ENCODE measurements at places on chromosomes 6 and 20.

DNA sequence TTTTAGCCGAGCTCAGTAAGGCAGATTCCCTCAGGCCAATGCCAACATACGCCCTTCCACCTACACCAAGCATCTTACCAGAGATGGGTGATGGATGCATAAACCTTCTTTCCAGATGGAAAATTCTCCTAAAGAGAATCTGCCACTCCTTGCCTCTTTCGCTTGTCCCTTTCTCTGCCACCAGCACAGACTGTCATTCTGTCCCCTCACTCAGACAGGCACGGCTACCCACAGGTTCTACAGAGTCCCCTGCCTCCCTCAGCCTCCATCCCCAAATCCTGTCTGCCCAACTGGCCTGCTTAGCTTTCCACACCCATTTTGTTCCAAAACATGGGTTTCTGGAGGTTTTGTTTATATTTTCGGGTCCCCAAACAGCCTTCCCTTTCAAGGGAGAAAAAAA, 12.7 kb upstream of the FOXF2 start:
- no peak for DNase-seq

DNA sequence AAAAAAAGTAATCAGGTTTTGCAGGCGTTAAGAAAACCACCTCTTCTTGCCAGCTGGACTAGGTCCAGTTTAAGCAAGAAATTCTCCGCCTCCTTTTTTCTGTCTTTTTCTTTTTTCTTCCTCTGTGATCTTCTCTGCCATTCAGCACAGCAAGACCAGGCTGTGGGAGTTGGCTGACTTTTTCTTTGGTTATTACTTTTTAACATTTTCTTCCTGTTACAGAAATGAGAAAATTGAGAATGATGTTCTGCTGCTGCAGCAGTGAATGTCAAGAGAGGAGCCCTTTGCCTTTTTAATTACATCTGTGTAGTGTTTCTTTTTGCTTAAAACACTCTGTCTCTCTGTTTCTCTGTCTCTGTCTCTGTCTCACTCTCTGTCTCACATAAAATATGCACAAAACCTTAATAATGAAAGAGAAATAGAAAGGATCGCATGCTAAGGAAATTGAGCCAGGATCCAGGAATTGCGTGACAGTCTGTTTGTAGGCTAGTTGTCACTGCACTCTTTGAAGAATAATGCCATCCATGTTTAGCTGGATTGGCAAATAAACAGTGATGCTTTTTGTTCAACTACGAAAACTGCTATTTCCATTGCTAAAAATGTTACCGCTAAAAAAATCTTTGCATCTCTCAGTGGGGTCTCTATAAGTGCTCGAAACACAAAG, 103.2 kb upstream of the SUPT3H start:
- peak; percentile 54 for DNase-seq

- DNase-seq: no peak
Measured at GRCh38 chr6:154345811-154346210, 10.8 kb downstream of the IPCEF1 start.

DNA sequence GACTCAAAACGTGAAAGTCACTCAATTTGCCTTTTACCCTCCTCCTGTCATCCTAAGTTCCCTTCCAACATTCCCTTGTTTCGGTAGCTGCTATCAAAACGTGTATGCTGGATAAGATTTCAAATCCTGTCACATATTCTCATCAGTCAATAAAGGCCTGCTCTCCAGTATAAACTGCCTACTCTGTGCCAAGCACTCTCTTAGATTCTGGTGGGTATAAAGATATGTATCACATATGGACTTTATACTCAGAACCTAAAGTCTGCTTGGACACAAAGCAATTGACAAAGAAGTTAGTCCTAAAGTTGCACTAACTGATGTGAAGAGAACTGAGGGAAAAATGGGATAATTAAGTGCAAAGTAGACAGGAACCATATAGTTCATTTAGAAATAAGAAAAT, 476.6 kb upstream of the MARCKS start:
- no peak for DNase-seq

- no peak for DNase-seq
Measured at GRCh38 chr6:80636689-80637088, 530.2 kb downstream of the BCKDHB start.

DNA sequence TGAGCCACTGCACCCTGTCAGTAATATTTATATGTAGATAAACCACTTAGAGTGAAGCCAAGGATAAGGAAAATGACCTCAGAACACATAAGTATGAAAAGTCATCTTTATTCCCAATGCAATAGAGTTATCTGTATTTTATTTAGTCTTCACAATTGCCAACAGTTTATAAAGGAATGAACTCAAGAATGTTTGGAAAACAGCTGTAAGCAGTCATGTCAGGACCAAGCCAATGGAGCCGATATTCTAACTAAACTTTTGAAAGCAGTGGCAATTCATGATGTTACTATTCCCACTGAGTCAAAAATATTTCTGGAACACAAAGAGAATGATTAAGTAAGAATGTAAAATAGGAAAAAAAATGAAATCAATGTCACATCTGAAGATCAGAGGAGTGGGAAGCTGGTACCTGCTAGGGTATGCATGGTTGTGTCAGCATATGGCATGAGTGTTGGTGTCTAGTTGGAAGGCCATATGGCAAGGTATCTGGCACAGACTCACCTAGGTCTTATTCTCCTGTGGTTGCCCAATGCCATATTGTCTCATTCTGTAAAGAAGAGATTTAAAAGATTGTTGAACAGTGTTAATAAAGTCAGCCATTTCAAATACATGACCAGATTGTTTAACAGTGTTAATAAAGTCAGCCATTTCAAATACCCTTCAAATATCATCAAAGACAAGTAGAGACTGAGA, 118.2 kb downstream of the ADAT2 start:
- no peak for DNase-seq

GRCh38 chr6:1708122-1708521, 98.4 kb downstream of the FOXC1 start:
- DNase-seq: no peak

DNA sequence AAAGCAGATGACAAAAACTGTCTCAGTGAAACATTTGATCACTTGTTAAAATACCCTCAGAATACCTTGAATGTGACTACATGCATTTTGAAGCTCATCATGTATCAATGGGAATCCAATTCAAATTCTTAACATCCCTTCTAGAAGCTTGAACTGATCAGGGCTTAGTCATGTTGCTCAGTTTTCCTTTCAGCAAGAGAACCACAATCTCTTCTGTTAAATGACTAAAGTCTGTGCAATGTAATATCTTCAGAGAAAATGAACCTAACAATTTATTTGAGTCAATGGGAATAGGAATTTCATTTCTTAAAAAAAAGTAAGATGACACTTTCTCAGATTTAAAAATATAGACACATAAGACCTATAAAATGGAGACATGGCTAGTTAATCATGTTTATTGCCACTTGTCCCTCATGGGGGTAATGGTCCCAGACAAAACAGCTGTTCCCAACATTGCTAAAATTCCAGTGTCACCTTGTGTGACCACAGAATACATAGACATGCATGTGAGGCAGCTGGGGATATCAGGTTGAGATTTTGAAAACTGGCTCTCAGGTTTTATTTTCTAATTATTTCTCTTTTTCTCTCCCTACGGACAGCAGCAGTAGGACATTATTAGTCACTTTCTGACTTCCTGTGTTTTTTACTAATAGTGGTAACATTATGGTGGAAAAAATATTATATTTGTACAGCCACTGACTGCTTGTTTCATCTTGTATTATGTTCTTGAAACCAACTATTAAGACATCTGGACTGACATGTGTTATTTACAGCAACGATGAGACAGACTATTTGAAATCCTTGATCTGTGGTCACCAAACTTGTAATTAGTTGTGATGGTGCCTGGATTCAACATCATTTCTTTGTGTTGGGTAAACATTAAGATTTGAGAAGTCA, 192.5 kb downstream of the COL9A1 start:
- DNase-seq: no peak

GRCh38 chr6:30907758-30908591, at the start of gene GTF2H4:
TSS of gene GTF2H4 (plus strand) at chr6:30908207.
- peak; percentile 99 for DNase-seq

- no peak for DNase-seq
Measured at GRCh38 chr20:37362821-37363220, 16.9 kb downstream of the SRC start.

DNA sequence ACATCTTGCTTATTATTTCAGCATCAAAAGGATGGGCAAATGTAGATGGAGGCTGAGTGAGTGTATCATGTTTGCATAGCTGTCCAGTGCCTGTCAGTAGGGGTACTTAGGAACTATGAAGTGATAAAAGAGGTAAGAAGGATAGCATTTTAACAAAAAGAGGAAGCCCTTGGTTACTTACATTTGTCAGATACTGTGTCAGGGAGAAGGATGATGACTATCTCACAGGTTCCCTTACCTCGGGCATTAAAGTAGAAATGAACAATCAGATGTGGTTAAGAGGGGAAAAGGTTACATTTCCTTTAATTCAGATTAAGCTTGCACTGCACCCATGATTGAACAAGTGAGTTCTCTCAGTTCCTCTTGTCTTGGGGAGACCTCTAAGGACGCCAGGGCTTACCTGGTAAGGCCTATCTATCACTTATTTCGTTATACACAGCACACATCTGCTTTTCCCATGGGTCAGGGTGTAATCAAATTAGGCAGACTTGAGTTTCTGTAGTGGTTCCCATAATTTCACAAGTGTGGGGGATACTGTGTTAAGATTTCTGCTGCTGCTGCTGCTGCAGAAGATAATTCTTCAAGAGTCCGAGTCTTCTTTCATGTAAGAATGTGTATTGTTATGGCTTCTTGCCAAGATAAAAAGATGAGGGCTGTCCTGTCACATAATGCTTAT, 4.5 kb downstream of the FOXO3 start:
- DNase-seq: no peak

DNA sequence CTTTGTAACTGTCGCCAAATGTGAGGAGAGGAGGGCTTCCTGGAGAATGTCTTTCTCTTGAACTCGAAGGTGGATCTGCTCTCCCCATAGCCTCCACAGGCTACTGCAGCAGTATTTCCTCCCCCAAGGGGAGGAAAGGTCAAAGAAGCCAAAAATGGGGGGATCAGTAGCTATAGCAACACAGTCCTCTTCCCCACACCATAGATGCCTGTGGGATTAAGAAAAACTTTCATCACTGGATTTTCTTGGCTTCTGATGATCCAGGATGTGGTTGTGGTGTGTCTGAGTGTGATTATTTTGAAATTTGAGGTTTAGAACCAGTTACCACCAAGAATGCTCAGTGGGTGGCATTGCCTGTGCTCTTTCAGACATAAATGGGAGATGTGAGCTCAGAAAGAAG, 140.1 kb upstream of the SPACA1 start:
- no peak for DNase-seq

GRCh38 chr6:56699066-56699654, 56.5 kb upstream of the DST start:
- DNase-seq: peak; percentile 65

DNA sequence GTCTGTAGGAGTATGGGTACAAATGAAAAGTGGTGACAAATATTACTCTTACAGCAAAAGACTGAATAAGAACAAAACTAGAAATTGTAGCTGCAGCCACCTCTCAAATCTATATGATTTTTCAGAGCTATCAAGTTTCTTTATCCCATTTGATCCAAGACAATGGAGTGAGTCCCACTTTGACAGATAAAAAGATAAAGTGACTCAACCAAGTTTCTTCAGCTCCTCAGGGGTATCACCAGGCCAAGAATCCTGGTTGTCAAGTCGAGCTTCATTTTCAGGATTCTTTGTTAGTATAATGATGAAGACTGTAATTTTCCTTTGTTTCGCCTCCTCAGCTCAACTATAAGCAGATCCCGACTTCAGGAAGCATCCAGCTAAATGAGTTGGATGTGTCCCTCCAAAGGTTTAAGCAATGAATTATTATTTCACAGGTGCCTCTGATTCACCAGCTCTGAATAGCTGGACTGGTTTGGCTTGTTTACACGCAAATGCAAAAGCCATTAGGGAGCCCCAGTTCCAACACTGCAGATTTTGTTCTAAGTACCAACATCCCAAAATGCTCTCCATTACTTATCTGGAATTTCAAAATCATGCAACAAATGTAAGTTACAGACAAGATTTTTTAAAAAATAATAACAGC, 238.9 kb downstream of the MAFB start:
- no peak for DNase-seq

DNA sequence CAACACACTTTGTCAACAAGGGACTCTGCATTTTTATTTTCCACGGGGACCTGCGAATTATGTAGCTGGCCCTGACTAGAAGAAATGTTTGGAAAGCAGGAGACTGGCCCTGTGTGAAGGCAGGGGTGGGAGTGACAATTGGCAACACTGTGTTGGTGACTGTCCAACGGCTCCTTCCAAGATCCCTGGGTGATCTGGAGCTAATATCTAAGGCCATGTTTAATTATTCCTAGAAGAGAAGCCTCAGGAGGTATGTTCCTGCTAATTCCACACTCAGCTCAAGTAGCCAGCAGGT, 13.7 kb downstream of the SLC22A23 start:
- DNase-seq: no peak

GRCh38 chr20:4813076-4813862, 91.6 kb downstream of the PRND start:
- DNase-seq: no peak

DNA sequence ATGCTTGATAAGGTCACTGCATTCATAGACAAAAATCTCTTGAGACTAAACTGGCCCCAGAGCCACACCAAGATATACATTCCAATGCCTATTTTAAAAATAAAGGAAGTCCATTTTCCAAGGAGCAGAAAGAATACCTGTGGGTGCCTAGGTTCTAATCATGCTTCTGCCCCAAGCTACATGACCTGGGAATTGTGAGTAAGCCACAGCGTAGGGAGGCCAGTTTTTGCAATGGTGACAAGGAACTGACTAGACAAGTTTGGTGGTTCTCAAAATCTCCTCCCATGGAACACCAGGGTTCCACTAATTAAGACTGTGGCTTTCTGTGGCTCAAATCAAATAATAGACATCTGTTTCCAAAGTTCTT, 83.3 kb downstream of the GMDS start:
- no peak for DNase-seq

GRCh38 chr6:75396005-75396800, 97.4 kb downstream of the FILIP1 start:
- DNase-seq: no peak

GRCh38 chr6:153275997-153276396, 144.9 kb upstream of the RGS17 start:
- no peak for DNase-seq

GRCh38 chr6:10268111-10268510, 146.8 kb downstream of the TFAP2A start:
- no peak for DNase-seq

GRCh38 chr20:57400821-57401564, 9.8 kb downstream of the RBM38 start:
- no peak for DNase-seq

DNA sequence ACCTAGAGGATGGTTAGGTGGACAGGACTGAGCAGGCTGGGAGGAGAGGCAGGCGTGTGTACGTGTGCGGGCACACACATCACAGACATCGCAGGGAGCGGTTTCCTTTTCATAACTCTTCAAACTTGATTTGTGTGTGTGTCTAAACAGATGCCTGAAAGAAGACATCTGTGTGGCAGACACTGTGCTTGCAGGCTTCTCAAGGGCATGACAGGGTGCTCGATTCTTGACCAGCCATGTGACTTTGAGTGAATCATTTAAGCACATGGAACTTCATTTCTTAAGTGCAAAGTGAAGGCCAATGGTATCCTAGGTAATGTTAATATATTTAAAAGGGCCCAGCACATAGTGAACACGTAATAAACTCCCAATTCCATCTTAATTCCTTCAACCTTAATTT, 186.5 kb downstream of the SCP2D1 start:
- DNase-seq: no peak

All from brain (organoid and tissue), 16 donors.